ENCODE measurements at places on chromosomes 1 and 21. TPM values are rescaled to one million over a fixed set of nuclear protein-coding genes. Genes with fewer than 3 reads are reported as not detected.

The BRWD1 gene
- 55.7 TPM for total RNA-seq

The OR2T2 gene
- total RNA-seq = not detected

The SMIM1 gene
- 12.0 TPM for total RNA-seq

The DMRTA2 gene
- total RNA-seq = 0.20 TPM

The VASH2 gene
- total RNA-seq = 15.8 TPM

The ARMH1 gene
- 14.9 TPM for total RNA-seq

The FAM72B gene
- total RNA-seq = 2.0 TPM

The LHX4 gene
- total RNA-seq = 0.62 TPM

The PDPN gene
- total RNA-seq = 9.5 TPM

- no peak overlapping the region for H3K27ac ChIP-seq
- peaks cover 17% of the 10 kb centered on the region for H3K4me1 ChIP-seq
- no peaks in the 10 kb centered on the region for H3K27me3 ChIP-seq
- no peak overlapping the region for H3K4me3 ChIP-seq
- DNase-seq = no peak
Observed at GRCh38 chr1:113517983-113518382, 127.7 kb downstream of the MAGI3 start.

DNA sequence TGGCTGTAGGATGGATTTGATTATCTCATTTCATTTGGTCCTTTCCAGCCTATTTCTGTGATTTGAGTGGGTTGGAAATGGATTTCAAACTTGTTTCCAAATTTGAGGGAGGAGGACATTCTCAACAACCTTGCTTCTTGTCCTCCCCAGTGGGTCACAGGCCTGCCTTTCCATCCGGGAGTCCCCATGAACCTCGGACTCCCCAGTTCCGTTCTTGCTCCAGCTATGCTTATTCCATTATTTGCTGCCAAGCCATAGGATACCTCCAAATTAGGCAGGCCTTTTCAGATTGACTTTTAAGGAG lies 97.8 kb downstream of the DUSP10 start:
- no peaks in the 10 kb centered on the region for H3K4me1 ChIP-seq
- no peaks in the 10 kb centered on the region for H3K36me3 ChIP-seq
- no peaks in the 10 kb centered on the region for H3K27me3 ChIP-seq
- H3K27ac ChIP-seq = no peak overlapping the region
- no peak overlapping the region for H3K4me3 ChIP-seq
- no peak for DNase-seq

GRCh38 chr1:29081201-29081600 lies 42.5 kb downstream of the TMEM200B start:
- no peaks in the 10 kb centered on the region for H3K27me3 ChIP-seq
- no peak overlapping the region for H3K4me3 ChIP-seq
- DNase-seq = no peak
- no peaks in the 10 kb centered on the region for H3K36me3 ChIP-seq

DNA sequence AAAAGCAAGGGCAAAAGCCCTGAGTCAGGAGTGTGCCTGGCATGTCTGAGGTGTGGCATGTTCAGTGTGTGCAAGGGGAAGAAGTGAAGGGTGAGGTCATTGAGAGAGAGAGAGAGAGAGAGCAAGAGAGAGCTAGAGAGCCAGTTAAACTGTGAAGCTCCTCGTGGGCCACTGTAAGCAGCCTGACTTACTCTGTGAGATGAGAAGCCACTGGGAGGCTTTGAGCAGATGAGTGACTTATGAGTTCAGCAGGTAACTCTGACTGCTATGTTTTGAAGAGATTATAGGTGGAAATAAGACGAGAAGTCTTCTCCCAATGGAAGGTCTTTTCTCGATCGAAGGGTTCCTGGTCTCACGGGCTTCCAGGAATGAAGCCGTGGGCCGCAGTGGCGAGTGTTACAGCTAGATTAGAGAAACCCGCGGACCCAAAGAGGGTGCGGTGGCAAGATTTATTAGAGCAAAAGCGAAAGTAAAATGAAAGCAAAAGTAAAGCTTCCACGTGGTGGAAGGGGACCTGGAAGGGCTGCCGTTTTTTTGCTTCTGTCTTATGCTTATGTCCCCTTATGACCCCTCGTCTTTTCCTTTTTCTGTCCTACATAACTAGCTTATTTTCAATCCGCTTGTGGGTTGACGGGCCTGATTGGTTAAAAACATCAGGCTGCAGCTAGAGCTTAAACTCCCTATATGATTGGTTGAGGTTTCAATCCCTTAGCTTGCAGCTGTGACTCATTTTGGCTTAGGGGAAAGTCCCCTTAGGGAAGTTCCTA lies 323.1 kb upstream of the FAM78B start:
- no peak overlapping the region for H3K4me3 ChIP-seq
- H3K36me3 ChIP-seq = no peaks in the 10 kb centered on the region
- no peaks in the 10 kb centered on the region for H3K27me3 ChIP-seq
- H3K27ac ChIP-seq = no peak overlapping the region
- peaks cover 5% of the 10 kb centered on the region for H3K4me1 ChIP-seq
- DNase-seq = no peak

GRCh38 chr21:33948096-33948950 lies 32.7 kb upstream of the ATP5PO start:
- H3K27me3 ChIP-seq = no peaks in the 10 kb centered on the region
- H3K4me1 ChIP-seq = peaks cover 19% of the 10 kb centered on the region
- peak; percentile 39 for DNase-seq
- H3K4me3 ChIP-seq = peak overlapping the region; percentile 47

- no peaks in the 10 kb centered on the region for H3K27me3 ChIP-seq
- no peak overlapping the region for H3K27ac ChIP-seq
- H3K36me3 ChIP-seq = no peaks in the 10 kb centered on the region
Observed at GRCh38 chr1:216616425-216616824, 106.8 kb downstream of the ESRRG start.

GRCh38 chr21:26097475-26097874 lies 73.1 kb downstream of the APP start:
- no peaks in the 10 kb centered on the region for H3K27me3 ChIP-seq
- no peak overlapping the region for H3K27ac ChIP-seq
- no peak overlapping the region for H3K4me3 ChIP-seq
- DNase-seq = no peak
- H3K36me3 ChIP-seq = peaks cover 13% of the 10 kb centered on the region

DNA sequence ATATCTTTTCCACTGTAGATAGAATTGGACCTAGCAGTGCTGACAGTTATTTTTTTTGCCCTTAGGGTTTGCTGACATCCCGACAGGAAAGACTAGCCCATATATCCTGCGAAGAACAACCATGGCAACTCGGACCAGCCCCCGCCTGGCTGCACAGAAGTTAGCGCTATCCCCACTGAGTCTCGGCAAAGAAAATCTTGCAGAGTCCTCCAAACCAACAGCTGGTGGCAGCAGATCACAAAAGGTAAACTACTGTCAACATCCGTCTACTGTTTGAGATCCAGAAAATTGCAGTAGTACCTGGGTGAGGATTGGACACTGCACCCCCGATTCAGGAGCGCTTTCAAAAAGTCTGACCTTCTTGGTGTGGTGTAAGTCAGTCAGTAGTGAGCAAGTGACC lies 55.8 kb downstream of the CENPF start:
- no peaks in the 10 kb centered on the region for H3K4me1 ChIP-seq
- DNase-seq = no peak
- H3K36me3 ChIP-seq = peaks cover 21% of the 10 kb centered on the region
- no peak overlapping the region for H3K4me3 ChIP-seq
- H3K27ac ChIP-seq = peak overlapping the region; percentile 42

GRCh38 chr1:246179401-246179800 lies 327.7 kb downstream of the SMYD3 start:
- H3K27ac ChIP-seq = no peak overlapping the region
- H3K4me3 ChIP-seq = no peak overlapping the region
- peaks cover 13% of the 10 kb centered on the region for H3K4me1 ChIP-seq
- no peaks in the 10 kb centered on the region for H3K36me3 ChIP-seq

- H3K27me3 ChIP-seq = peaks cover 36% of the 10 kb centered on the region
- DNase-seq = no peak
- no peaks in the 10 kb centered on the region for H3K36me3 ChIP-seq
- peak overlapping the region; percentile 39 for H3K27ac ChIP-seq
- H3K4me3 ChIP-seq = no peak overlapping the region
Observed at GRCh38 chr1:5485968-5486696, 506.1 kb downstream of the NPHP4 start.

GRCh38 chr1:202315576-202316168 lies 26.1 kb downstream of the UBE2T start:
- H3K27ac ChIP-seq = no peak overlapping the region
- no peaks in the 10 kb centered on the region for H3K36me3 ChIP-seq
- DNase-seq = peak; percentile 74
- peaks cover 8% of the 10 kb centered on the region for H3K27me3 ChIP-seq
- no peaks in the 10 kb centered on the region for H3K4me1 ChIP-seq
- no peak overlapping the region for H3K4me3 ChIP-seq

DNA sequence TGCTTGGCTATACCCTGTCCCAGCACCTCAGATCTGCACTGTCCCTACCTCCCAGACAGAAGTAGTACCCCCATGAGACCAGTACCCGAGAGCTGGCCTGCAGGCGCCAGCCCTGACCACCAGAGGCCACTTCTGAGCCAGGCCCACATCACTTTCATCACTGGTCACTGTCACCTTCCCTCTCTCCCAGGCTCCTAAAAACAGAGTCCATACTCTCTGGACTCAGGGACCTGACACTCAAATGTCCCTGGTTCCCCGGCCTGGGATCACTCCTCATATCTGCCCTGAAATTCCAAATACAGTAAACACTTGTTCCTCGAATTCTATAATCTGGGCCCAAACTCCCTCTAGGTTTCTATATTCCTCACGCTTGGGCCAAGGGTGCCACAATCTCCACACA lies 18.7 kb downstream of the TMEM53 start:
- peaks cover 8% of the 10 kb centered on the region for H3K36me3 ChIP-seq

DNA sequence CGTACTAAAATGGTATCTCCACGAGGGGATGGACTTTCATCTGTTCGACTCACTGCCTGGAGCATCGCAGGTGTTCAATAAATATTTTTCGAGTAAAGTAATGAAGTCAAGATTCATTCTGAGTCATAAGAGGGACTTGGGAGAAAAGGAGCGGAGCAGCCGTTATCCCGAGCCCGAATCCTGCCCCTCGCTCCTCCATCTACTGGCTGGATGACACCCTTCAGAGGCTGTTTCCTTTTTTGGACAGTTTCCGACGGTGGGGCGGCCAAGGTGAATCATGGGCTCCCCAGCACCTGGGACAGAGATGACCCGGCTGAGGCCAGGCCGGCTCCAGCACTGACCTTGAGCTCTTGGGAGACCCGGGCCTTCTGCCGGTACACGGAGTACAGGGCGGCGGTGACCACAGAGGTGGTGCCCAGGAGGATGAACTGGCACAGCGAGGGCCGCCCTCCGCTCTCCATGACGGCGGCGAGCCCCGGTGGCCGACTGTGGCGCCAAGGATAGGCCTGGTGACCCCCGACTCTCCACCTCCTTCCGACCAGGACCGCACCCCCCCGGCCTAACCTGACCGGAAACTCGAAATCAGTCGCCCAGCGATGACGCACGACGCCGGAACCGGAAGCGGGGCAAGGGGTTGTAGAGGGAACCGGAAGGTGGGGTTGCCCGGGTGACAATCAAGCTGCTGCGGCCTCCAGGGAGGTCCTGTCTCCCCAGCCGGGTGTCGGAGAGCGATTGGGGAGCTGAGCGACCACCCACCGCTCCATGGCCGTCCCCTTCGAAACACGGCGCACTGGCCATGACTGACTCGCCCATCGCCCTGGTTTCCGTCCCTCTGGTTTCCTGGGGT lies at the start of gene MUL1:
TSS of gene MUL1 (minus strand) at position 588 of the 847 bp plus-strand sequence. CDS start at position 461, 127 bp downstream.
- H3K4me1 ChIP-seq = peaks cover 5% of the 10 kb centered on the region
- peak; percentile 87 for DNase-seq
- peaks cover 27% of the 10 kb centered on the region for H3K27me3 ChIP-seq
- H3K36me3 ChIP-seq = no peaks in the 10 kb centered on the region
- H3K4me3 ChIP-seq = peak within 1 kb of the TSS; percentile 89
- H3K27ac ChIP-seq = peak within 1 kb of the TSS; percentile 88

DNA sequence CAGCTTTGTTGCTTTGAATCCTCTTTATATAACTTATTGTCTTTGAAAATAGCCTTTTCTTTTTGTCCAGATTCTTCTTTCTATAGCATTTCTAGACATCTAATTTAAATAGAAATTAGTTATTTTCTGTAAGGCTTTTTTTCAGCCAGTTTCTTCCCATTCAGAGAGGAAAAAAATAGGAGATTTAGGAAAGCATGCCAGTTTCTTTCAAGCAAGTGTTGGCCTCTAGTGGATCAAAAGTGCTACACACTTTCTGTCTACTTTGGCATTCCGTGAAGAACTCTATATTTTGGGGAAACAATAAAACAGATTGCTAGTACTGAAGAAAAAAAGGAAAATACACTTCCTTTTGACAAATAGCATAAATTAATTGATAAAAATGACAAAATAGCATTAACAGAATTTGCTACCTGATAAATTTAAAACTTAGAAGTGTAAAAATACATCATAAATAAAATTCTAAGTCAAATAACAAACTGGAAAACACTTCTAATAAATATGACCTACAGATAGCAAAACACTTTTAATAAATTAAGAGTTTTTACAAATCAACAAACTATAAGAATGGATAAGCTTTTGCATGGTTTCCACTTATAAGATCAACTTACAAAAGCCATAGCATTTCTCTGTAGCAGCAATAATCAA lies 13.1 kb upstream of the EXO1 start:
- peaks cover 17% of the 10 kb centered on the region for H3K27me3 ChIP-seq
- no peaks in the 10 kb centered on the region for H3K4me1 ChIP-seq
- no peak for DNase-seq
- H3K4me3 ChIP-seq = no peak overlapping the region

- H3K4me3 ChIP-seq = peak within 1 kb of the TSS; percentile 69
- H3K27ac ChIP-seq = peak within 1 kb of the TSS; percentile 35
- no peaks in the 10 kb centered on the region for H3K36me3 ChIP-seq
- DNase-seq = no peak
Observed at GRCh38 chr1:109113590-109114341, at the start of gene ELAPOR1. Gene ELAPOR1 (plus strand): TSS chr1:109114115. CDS start chr1:109114184, 69 bp downstream.

DNA sequence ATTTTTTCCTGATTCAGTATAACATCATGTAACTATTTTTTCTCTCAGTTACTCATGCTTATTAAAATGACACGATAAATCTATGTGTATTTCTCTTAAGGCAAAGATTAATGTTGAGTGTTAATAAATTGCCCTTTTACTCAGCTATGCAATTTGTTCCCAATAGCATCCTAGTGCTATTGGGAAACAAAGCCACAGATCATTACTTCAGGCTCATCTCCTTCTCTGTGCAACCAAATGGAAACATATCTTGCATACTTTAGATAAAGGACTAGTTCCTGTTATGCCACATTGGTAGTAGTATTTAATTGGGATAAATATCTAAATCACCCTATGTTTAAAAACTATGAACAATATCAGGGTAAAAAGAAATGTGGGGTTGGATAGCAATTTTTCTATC lies 106.2 kb downstream of the PLPPR4 start:
- H3K27me3 ChIP-seq = no peaks in the 10 kb centered on the region
- H3K27ac ChIP-seq = no peak overlapping the region
- no peak for DNase-seq
- no peaks in the 10 kb centered on the region for H3K36me3 ChIP-seq

DNA sequence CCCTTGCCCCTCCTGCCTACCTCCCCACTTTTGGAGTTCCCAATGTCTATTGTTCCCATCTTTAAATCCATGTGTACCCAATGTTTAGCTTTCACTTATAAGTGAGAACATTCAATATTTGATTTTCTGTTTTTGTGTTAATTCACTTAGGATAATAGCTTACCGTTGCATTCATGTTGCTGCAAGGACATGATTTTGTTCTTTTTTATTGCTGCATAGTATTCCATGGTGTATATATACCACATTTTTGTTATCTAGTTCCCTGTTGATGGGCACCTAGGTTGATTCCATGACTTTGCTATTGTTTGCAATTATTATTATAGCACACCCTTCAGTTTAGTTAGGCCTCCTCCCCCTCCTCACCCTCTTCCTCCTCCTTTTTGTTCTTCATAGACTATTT lies 33.5 kb upstream of the ADAR start:
- H3K4me3 ChIP-seq = no peak overlapping the region
- no peaks in the 10 kb centered on the region for H3K36me3 ChIP-seq
- no peaks in the 10 kb centered on the region for H3K4me1 ChIP-seq
- DNase-seq = no peak
- H3K27me3 ChIP-seq = no peaks in the 10 kb centered on the region
- no peak overlapping the region for H3K27ac ChIP-seq
